ENCODE measurements at places on chromosomes 6 and 20.

DNA sequence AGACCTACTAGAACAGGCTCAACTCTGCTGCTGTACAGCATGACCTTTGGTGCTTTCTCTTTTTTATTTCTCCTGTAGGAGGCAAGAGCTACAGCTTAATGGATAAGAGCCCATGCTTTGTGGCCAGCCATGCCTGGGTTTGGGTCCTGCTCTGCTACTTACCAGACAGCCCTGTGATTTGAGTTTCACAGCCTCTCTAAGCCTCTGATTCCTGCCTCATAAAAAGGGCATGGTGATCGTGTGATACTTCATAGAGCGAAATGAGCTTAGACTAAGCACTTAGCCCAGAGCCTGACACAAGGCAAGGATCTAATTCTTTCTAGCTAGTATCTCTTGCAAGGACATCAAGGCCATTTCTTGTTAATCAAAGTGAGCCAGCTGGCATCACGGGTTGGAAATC, 19.3 kb upstream of the PDE7B start:
- no peak for DNase-seq

DNA sequence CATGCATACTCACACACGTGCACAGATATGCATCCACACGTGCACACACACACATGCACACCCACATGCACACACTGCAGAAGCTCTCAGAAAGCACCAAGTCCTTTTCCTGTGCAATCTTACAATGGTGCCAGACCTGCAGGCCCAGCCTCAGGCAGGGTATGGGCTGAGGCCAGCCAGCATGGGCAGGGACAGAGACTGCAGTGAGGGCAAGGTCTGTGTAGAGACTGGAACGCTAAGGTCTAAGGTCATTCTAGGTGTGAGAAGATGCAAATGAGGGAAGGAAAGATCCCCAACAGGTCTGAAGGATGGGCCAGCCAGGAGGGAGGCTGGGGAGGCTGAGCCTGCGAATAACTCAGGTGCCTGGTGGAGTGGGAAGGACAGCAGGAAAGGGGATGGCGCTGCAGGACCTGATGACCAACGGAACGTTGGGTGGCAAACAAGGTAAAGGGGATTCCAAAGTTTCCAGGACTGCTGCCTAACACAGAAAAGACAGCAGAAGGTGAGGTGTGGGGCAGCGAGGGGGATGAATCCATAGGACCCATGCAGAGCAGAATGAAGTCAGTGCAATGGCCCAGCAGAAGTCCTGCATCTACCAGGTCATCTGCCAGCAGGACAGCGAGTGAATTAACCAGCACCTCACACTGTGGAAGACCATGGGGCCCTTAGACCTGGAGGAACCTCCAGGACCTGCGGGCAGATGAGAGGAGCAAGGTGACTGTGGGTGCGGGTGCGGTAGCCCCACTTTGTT, 67.0 kb downstream of the ABHD12 start:
- DNase-seq = no peak

DNA sequence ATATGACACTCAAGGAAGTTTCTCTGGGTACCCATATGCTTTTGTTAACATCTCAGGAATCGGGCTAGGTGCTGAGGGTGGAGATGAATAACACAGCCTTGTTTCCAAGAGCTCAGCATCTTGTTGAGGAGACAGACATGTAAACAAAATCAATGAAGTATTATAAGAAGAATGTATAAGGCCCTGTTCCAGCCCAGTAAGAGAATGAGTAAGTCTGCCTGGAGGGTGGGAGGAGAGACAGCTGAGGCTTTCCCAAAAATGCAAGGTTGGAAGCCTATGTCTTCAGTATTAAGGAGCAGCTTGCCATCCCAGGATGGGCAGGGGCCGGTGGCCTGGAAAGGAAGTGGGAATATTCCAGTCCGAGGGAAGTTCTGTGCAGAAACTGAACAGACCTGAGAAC, 615.3 kb upstream of the BTBD3 start:
- DNase-seq = no peak

- peak; percentile 38 for DNase-seq
Observed at GRCh38 chr20:63657260-63657936, 714 bp upstream of the RTEL1 start.

DNA sequence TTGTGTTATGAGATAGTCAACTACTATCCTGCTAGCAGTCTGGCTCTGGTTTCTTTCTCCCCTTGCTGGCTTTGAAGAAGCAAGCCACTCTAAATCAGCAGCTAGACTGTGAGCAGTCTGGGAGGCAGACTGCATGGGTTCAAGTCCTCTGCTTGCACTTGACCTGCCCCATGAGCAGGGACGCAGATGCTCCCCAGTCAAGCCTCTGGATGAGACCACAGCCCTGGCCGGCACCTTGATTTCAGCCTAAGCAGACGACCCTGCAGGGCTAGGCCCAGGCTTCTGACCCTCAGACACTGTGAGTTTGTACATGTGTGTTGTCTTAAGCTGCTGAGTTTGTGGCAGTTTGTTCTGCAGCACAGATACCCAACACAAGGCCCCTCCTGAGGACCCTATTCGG, 105.8 kb downstream of the SULF2 start:
- no peak for DNase-seq

- no peak for DNase-seq
Observed at GRCh38 chr6:109580519-109580918, 97.5 kb upstream of the ZBTB24 start.

DNA sequence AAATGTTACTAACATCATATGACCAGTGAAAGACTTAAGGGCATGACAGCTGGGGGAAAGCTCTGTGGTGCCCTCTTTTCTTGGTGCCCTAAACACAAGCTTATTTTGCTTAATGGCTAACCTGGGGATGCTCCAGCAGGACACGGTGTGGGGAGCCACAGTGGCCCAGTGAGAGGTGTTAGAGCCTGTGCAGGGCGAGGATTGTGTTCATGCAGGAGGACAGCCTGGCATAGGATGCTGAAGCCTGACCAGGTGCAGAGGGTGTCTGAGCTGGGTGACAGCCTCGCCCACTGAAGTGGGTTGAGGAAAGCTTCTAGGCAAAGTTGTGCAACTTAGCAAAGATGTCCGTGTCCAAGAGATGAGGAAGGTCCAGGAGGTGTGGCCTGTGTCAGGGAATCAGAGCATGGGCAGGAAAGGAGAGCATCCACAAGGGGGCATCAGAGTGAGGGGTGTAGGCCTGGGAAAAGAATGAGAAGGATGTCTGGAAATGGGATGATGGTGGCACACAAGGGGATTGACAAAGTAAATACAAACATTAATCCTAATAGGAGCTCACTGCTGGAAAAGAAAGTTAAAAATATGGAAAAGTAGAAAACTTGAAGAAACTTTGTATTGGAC, 33.9 kb downstream of the SLC17A4 start:
- no peak for DNase-seq

- no peak for DNase-seq
Observed at GRCh38 chr20:7853493-7853892, 86.8 kb downstream of the HAO1 start.

DNA sequence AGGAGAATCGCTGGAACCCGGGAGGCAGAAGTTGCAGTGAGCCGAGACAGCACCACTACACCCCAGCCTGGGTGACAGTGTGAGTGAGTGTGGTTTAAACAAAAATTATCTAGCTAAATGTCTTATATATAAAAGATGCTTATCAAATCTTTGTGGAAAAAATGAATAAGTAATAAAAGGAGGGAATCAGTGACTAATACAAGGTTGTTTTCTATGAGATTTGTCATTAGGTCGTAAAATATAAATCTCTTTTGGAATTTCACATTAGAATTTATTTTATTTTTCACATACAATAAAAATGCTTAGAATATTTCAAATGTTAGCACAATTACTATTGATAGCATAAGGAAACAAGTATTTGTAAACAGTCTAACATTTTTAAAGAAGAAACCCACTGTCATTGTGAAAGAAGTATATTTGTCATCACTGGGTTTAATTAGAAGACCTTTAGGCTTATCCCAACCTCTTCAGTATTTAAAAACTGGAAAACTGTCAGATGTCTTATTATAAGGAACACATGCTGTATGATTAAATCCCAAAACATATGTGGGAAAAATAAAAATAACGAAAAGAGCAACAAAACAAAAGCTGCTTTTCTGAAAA, 47.1 kb downstream of the ASCC3 start:
- DNase-seq = no peak
